HFF-Myc (cell line): ENCODE measurements at places on chromosomes 11 and 22.
A peak's percentile ranks its signal among the peaks of the same experiment; 100 is the strongest.

- DNase-seq, result no peak
These were observed 48.9 kb downstream of the PHF21A start for GRCh38 chr11:46072172-46072964.

DNA sequence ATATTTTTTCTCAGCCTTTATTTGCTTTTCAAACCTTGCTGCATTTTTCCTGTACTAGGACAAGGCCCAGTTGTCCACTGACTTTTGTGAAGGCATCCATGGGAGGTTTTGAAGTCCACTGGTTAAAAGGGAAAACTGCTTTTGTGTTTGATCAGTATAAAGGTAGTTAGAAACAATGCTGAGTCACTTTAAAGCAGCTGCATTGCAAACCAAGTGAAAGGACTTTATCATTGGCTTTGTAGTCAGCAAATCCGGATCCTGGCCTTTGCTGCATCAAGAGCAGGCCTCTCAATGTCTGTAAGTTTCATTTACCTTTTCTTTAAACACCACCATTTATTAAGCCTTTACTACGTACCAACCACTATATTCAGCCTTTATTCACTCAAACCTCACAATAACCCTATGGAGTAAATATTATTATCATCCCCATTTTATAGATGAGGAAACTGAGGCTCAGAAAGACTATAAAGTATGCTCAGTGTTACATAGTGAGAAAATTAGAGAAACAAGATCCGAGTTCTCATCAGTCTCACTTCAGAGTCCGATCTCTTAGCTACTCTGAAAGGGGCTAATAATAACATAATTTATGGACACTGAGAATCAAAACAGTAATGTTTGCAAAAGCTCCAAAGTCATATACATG lies 60.6 kb upstream of the HSD17B12 start:
- no peak for DNase-seq

GRCh38 chr11:129249351-129249750 lies 57.2 kb upstream of the ARHGAP32 start:
- peak; percentile 61 for DNase-seq

DNA sequence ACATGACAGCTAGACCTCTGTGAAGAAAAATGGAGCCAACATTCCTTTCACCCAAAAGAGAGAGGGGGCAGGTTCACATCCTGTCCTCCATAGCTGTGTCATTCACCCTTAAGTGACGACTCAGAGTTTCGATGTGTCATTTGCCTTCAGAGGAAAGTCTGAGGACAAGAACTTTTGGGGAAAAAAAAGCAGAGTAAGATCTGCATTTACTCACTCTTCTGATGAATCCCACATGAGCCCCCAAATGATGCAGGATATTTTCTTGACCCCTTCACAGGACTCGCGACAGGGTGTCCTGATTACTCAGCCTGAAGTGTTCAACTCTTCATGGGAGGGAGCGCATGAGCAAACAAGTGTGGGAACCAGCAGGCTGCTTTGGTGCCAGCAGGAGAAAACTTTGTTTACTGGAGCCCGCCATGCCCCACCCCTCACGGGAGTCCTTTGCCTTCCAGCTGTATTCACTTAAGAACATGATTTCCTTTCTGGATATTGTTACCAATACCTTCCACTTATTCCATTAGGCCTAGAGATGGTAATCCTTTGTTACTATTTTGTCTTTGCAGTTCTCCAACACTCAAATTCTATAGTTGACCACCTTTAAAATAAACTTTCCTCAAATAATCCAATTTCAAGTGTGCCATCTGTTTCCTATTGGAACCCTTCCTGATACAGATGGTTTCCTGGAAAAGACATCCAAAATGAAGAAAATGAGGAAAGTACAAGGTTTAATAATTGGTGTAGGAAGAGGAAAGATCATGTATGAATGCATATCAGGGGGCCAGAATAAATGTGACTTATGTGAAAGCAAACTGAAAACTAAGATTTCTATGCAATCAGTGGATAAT lies 729.8 kb downstream of the FAM181B start:
- DNase-seq, result no peak

- no peak for DNase-seq
These were observed 27.4 kb downstream of the UBE2L3 start for GRCh38 chr22:21594865-21595452.
